Type B pancreatic cell (in vitro differentiated cells): ENCODE measurements at places on chromosomes 2 and 18. TPM values are rescaled to one million over a fixed set of nuclear protein-coding genes. Genes with fewer than 3 reads are reported as not detected.
A peak's percentile ranks its signal among the peaks of the same experiment; 100 is the strongest.

GRCh38 chr2:232984451-232985207, 28.4 kb downstream of the NGEF start:
- DNase-seq: peak; percentile 31

GRCh38 chr2:108268001-108268400, 20.7 kb upstream of the SULT1C2 start:
- no peak for DNase-seq

GRCh38 chr2:21452678-21453077, 328.9 kb downstream of the TDRD15 start:
- no peak for DNase-seq

The DLX1 gene
- 0.59 and 10.0 TPM in 2 replicates for total RNA-seq

The RAB6D gene
- total RNA-seq: 0.56 and 0.64 TPM in 2 replicates
